ENCODE measurements at places on chromosomes 12 and 14.

DNA sequence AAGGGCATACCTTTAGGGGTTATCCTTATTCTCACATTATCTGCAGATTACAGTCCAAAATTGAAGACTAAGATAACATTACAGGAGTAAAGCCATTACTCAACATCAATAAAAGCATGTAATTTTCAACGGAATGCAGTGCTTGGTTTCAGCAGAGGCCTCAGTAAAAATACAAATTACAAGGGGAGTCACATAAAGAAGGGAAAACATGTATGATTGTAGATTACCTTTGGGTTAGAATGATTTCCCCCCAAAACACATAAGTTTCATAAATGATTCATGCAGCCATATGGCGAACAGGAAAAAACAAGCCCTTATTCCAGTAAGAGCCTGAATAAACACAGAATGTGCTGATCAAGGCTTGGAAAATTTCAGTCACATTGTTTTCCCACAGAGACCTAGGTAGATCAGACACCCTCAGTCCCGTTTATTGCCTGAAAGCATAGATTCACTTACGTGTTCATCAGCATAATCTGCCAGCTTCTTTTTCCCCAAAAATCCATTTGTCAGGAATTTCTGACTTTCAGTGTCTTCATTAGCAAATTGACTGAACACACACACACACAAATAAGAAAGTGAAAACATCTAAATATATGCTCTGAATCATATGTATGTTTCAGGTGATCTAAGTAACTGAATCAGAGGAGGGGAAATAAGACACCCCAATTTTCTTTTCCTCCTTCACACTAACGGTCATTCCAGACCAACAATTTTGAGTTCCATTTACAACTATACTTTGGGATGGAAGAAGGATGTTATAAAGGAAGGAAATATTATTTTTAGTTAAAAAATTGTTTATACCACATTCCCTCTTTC is 37.5 kb downstream of the SLC38A4 start:
- no peak for DNase-seq

DNA sequence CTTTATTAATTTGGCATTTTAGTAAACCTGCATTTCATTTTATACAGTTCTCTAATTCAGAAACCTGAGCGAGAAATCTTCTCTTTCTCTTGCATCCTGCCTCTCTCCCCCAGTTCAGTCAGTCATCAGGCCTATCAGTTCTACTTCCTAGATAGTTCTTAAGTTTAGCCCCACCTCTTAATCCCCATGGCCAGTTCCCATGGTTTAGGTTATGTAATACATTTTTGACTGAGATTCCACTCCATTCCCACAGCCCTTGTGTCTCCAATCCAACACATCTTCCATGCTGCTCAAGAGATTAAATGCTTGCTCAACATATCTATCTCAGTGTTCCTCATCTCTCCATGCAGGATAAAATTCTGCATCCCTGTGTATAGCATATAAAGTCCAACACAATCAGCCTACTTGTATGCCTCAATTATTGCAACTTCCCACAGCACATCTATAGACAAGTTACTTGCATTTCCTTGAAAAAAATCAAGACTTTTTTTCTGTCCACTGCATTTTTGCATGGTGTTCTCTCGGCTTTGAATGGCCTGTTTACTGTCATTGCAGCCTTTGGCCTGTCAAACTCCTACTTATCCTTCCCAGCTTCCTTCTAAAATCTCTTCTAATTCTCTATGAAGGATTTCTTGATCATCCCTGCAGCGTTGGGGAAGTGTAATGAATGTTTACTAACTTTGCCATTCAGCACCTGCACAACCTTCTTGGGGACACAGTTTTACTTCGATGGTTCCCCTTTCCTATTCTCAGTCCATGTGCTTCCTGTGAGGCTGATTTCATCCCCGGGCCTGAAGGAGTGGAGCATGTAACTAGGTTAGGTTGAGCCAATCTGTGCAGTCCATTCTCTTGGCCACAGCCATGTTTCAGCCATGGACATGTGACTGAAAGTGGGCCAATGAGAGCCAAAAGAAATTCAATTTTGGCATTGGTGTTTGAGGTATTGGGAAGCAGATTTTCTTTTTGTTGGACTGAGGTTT is 80.8 kb downstream of the DACT1 start:
- no peak for DNase-seq

DNA sequence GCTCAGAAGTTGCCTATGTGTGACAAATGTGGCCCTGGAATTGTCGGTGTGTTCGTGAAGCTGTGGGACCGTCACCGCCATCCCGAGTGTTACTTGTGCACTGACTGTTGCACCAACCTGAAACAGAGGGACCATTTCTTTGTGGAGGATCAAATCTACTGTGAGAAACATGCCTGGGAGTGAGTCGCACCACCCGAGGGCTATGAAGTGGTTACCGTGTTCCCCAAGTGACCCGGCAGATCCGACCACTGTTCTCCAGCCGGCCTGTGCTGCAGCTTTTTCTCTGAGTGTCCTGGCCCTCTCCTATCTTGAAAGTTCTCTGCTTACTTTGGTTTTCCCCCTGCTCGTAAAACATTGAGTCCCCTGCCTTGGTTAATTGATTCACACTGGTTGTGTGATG is 65.3 kb downstream of the VCPKMT start:
- DNase-seq: no peak

GRCh38 chr12:94670075-94670474 is 19.7 kb upstream of the TMCC3 start:
- no peak for DNase-seq

DNA sequence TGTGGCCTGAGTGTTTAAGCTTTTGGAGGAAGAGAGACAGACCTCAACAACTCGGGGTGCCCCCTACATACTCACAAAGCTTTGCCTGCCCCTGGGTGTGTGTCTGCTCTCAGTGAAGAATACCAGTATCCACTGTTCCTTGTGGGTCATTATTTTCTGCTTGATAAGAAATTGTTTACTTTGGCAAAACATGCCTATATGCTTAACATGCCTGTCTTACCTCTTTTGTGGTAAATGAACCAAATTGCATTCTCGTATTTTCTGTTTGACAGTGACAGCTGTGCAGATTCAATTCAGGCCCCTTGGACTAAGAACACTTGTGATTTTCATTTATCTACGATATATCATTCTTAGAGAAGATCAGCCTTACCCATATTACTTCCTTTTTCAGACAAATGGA is 50.6 kb upstream of the REP15 start:
- no peak for DNase-seq

DNA sequence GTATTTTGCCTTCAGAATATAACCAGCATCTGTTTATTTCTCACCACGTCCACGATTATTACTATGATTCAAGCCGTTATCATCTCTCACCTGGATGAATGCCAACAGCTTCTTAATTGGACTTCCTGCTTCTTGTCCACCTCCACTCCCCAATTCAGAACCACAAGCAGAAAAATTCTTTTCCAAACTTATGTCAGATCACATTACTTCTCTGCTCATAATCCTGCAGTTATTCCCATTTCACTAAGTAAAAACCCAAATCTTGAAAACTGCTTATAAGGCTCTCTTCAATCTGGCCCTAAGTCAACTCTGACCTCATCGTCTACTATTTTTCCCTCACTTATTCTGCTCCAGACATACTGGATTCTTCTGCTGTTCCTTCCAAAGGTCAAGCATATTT is 2.0 kb downstream of the CRY1 start:
- DNase-seq: no peak

GRCh38 chr14:83006121-83006670 is 1472.5 kb upstream of the SEL1L start:
- no peak for DNase-seq

DNA sequence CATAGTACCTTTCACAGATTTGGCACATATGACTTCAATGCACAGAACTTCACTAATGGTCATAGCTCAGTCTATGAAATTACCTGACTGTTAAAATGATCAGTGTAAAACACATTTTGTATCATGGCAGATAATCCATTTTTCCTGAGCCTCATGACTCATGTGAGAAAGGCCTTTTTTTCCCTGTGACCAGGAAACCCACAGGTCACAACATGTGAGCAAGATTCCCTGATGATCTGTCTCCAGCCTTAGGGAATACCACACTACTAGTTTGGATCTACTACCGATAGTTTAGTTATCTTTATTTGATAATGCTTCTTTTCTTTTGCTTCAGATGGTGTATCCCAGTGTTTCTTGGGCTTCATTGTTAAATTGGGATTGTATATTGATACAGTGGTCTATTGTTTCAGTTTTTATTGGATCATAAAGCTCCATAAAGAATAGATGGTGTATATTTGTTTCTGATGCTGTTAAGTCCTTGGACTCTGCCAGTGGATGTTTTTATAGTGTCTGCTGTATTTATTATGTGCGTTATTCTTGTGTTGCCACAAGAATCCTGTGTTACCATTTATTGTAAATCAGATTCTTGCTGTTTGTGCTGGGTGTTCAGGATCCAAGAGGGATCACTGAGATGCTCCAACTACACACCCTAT is 248.7 kb upstream of the PELI2 start:
- no peak for DNase-seq

- no peak for DNase-seq
Observed at GRCh38 chr12:14431975-14432374, 66.5 kb downstream of the ATF7IP start.

GRCh38 chr12:87311206-87311605 is 718.0 kb downstream of the C12orf50 start:
- DNase-seq: no peak

GRCh38 chr14:61620130-61620946 is 75.0 kb upstream of the HIF1A start:
- DNase-seq: no peak

GRCh38 chr12:50110762-50111351 is 1.2 kb upstream of the COX14 start:
- no peak for DNase-seq

DNA sequence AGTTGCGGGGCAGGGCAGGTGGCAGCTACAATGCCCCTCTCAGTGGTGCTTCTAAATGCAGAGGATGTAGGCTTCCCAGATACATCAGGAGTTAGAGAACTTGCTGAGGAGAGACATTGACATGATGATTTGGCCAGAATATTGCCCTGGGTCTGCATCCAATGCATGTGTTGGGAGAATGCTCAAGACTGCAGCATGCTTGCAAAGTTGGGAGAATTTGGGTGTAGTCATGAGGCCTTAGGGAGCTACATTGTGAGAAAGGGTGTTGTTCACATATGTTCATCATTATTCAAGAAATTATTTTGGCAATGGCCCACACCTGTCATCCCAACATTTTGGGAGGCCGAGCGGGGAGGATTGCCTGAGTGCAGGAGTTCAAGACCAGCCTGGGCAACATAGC is 149.9 kb downstream of the SAMD4A start:
- DNase-seq: no peak

DNA sequence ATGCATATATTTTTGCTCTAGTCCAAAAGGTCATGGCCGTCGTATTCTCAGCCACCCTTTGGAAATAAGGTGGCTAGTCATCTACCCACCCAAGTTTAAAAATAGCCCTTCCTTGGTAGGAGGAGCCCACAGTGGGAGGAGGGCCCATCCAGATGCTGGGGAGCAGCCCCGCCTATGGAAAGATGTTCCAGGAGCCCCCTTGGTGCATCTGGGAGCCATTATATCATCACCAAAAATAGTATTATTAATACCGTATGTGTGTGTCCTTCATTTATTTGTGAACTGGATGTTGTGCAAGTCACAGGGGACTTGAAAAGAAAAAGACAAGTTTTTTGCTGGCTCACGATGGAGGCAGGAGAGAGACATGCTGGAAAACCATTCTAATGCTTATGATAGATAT is 34.0 kb downstream of the EMP1 start:
- no peak for DNase-seq

- no peak for DNase-seq
Observed at GRCh38 chr14:51880835-51881580, 20.6 kb downstream of the GNG2 start.

GRCh38 chr12:93990832-93991803 is 157.3 kb upstream of the PLXNC1 start:
- DNase-seq: no peak

DNA sequence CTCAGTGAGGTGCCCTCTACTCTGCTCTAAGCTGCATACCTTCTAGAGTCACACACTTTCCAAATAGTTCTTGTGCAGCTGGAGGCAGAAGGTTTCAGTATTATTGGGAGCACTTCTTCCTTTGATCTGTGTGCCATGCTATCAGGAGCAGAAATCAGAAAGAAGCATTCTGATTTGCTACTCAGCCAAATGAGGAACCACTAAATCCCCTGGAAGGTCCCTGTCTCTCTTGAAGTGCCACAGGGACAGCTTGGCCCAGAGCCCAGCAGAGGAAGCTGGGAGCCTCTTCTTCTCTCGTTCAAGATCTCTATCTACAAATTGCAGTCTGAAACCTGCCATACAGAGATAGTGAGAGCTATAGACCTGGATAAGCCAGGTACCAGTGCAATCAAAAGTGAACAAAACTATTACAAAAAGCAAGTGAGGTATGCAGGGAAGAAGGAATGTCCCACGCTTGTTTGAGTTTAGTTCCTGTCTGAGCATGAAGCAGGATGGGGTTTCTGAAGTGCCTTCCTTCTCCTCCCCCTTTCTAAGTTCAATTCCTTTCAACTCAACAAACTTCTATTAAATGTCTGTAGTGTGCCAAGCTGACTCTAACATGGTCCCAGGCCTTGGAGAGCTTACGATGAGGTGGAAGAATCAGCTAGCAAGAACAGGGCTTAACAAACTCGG is 100.9 kb upstream of the PARP11 start:
- no peak for DNase-seq

DNA sequence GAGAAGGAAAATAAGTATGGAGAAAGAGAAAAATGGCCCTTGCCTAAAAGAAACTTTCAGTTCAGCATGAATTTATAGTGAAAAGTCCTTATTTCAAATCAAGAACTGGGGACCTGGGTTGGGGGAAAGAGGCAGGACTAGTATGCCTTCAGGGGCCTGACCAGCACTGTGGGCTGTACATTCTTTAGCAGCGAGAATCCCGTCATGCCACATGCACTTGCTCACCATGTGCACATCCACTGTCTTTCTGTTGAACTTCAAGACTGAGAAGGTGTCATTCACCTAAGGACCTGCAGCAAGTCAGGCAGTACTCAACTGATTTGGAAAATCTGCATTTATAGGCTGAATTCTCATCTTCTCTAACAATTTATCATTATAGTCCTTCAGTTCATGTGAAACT is 50.2 kb downstream of the RAB35 start:
- no peak for DNase-seq

- DNase-seq: no peak
Observed at GRCh38 chr12:124656947-124657434, 89.6 kb upstream of the NCOR2 start.

GRCh38 chr12:121709478-121709961 is 3.0 kb upstream of the TMEM120B start:
- DNase-seq: no peak

GRCh38 chr12:2691006-2691344 is 103.8 kb upstream of the FKBP4 start:
- no peak for DNase-seq

DNA sequence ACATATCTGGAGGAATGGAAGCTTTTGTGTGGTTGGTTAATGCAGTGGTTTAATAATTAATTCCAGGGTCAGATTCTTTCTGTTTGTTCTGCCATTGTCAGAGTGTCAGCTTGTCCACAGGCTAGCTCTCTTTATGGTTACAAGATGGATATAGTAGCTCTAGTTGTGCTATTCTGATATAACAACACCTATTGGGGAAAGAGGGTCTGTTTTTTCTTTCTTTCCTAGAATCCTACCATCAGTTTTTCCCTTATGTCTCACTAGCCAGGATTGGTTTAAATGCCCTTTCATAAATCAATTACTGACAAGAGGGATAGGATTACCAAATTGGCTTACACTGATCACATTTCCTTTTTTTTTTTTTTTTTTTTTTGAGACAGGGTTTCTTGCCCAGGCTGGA is 27.8 kb downstream of the CNOT2 start:
- no peak for DNase-seq

- DNase-seq: no peak
Observed at GRCh38 chr12:27161458-27162228, 79.3 kb upstream of the C12orf71 start.

GRCh38 chr12:51926718-51927117 is 19.4 kb downstream of the ACVRL1 start:
- DNase-seq: peak; percentile 30

- DNase-seq: no peak
Observed at GRCh38 chr14:68986926-68987652, 8.0 kb upstream of the ACTN1 start.
